ENCODE measurements at places on chromosomes 2 and 18. TPM values are rescaled to one million over a fixed set of nuclear protein-coding genes. Genes with fewer than 3 reads are reported as not detected.

DNA sequence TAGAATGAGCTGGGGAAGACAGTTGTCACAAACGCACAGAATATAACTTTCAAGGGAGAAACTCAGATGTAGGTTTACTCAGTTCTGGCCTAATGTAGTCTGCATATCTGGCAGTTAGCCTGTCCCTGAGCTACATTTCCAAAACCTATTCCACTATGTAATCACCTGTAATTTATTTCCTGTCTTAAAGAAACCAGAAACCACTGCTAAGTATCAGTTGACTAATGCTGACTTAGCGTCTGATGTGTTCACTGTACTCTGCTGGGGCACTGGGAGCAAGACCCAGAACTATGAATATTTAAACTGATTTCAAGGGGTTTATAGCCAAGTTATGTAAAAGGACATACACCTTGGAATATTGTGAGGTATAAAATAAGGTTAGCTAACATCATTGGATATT lies 1995.2 kb upstream of the PIK3C3 start:
- H3K36me3 ChIP-seq: no peaks in the 10 kb centered on the region
- H3K27me3 ChIP-seq: no peaks in the 10 kb centered on the region
- H3K4me3 ChIP-seq: no peak overlapping the region
- H3K4me1 ChIP-seq: no peaks in the 10 kb centered on the region

GRCh38 chr2:151826737-151827157 lies 1.5 kb downstream of the ARL5A start:
- no peak for DNase-seq
- no peaks in the 10 kb centered on the region for H3K27me3 ChIP-seq
- peak overlapping the region; percentile 79 for H3K4me3 ChIP-seq
- H3K27ac ChIP-seq: no peak overlapping the region
- H3K4me1 ChIP-seq: peaks cover 45% of the 10 kb centered on the region

- H3K4me1 ChIP-seq: peaks cover 15% of the 10 kb centered on the region
- no peak overlapping the region for H3K4me3 ChIP-seq
- no peak for DNase-seq
- H3K36me3 ChIP-seq: no peaks in the 10 kb centered on the region
- no peaks in the 10 kb centered on the region for H3K27me3 ChIP-seq
Measured at GRCh38 chr2:98484652-98485452, 40.2 kb downstream of the INPP4A start.

GRCh38 chr2:26692897-26693849 lies 651 bp downstream of the KCNK3 start:
- H3K4me3 ChIP-seq: peak overlapping the region; percentile 31
- H3K27me3 ChIP-seq: peaks cover 17% of the 10 kb centered on the region
- H3K4me1 ChIP-seq: peaks cover 12% of the 10 kb centered on the region
- H3K27ac ChIP-seq: no peak overlapping the region
- H3K36me3 ChIP-seq: no peaks in the 10 kb centered on the region

DNA sequence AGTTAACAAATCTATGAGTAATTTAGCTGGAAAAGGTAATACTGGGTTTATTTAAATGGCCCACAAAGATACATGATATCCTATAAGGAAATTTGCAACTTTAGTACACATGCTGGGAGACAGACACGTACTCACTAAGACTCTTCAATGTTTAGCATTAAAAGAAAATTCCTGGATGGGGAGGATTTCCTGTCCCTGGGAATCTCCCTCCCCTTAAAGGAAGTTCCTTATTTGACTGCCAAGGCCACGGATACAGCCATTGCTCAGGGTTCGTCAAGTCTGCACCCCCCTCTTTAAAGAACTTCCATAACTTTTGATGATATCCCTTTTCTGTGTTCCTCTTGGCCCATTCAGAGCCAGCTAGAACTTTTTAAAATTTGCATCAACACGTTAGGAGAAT lies 267.6 kb downstream of the CD226 start:
- no peak for DNase-seq
- peaks cover 3% of the 10 kb centered on the region for H3K36me3 ChIP-seq
- H3K27ac ChIP-seq: no peak overlapping the region
- H3K4me3 ChIP-seq: no peak overlapping the region
- H3K4me1 ChIP-seq: no peaks in the 10 kb centered on the region
- no peaks in the 10 kb centered on the region for H3K27me3 ChIP-seq

GRCh38 chr2:95310651-95311050 lies 13.5 kb downstream of the KCNIP3 start:
- H3K27me3 ChIP-seq: peaks cover 6% of the 10 kb centered on the region
- no peaks in the 10 kb centered on the region for H3K4me1 ChIP-seq
- H3K36me3 ChIP-seq: no peaks in the 10 kb centered on the region
- no peak overlapping the region for H3K4me3 ChIP-seq

CFC1B gene
- not detected for total RNA-seq

ABCG8 gene
- not detected for total RNA-seq

CDK5R2 gene
- total RNA-seq: not detected
